A673 (cell line): ENCODE measurements at places on chromosomes 16 and 17.

GRCh38 chr16:47043970-47044684, 70.7 kb upstream of the DNAJA2 start:
- no peak for DNase-seq

GRCh38 chr17:4577386-4577993, 6.8 kb upstream of the SMTNL2 start:
- DNase-seq: no peak

DNA sequence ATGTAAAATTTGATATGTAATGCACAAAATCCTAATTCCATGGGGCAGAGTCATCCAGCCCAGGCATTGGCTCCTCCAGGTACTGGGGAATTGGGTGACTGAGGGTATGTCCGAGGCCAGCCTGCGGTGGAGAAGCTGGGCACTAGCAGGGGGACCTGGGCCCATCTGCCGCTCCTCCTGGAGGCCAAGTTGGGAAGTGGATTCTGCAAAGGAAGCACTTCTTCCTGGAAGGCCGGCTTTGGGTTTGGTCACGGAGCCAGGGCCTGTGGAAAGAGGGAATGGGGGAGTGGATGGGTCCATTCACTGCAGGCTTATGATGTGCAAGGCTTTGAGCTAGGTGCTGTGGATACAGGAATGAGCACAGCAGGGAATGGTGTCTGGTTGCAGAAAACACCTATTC, 85.8 kb downstream of the GNAO1 start:
- no peak for DNase-seq

DNA sequence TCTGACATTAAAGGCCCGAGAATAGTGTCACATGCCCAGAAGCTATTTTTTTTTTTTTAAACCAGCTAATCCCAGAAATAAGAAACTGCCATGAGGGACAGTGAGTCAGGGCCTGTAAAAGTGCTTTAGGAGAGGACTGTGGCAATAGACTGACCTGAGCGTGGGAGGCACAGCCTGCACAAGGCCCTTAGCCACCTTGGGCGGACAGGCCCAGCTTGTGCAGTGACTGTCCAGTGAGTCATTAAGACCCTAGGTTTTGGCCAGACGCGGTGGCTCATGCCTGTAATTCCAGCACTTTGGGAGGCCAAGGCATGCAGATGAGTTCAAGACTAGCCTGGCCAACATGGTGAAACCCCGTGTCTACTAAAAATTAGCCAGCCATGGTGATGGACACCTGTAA, 343.0 kb upstream of the ZFHX3 start:
- no peak for DNase-seq

- peak; percentile 59 for DNase-seq
These were observed 14.4 kb downstream of the NDUFAF8 start for GRCh38 chr17:81253358-81254131.

GRCh38 chr17:57447990-57448758, 191.9 kb downstream of the MSI2 start:
- DNase-seq: no peak

GRCh38 chr17:73430165-73430680, 118.4 kb upstream of the CDC42EP4 start:
- no peak for DNase-seq

- DNase-seq: no peak
These were observed 15.8 kb downstream of the C17orf58 start for GRCh38 chr17:67980456-67980855.

- DNase-seq: peak; percentile 68
These were observed 90.7 kb upstream of the SMIM36 start for GRCh38 chr17:55601874-55602364.

DNA sequence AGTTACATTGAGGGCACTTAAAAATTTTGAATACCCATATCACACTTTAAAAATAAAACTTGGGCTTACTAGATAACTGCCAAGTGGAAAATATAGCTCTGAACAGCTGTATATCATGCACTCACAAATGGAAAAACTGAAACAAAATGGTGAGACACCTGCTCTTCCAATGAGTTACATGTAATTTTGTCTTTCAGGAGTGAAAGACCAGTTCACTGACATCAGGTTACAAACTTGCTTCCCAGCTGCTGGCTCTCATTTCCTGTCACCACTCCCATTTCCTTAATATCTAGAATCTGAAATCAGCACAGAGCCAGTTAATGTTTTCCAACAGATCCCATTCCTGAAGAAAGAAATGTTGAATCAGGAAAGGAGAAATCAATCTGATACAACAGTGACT, 10.8 kb downstream of the CSNK2A2 start:
- no peak for DNase-seq

- peak; percentile 58 for DNase-seq
These were observed 27.6 kb upstream of the PITPNA start for GRCh38 chr17:1590029-1590746.

DNA sequence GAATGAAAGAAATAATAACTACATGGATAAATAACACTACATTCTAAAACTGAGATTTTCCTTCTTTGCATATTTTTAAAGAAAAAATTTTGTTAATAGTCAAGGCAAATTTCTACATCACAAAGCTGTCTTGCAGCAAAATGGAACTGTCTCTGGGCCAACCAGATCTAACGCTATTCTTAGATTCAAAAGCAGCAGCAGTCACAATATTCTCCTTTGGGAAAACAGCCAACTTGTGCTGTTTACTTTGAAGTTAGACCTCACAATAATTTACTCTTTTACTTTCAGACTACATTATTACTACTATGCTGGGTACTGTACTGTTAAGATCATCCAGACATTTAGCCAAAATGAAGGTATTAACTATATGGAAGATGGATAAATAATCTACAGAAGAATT, 189.1 kb downstream of the CEP112 start:
- no peak for DNase-seq

GRCh38 chr17:62591333-62591732, 36.1 kb upstream of the MRC2 start:
- no peak for DNase-seq
